ENCODE measurements at places on chromosomes 16 and 17. TPM values are rescaled to one million over a fixed set of nuclear protein-coding genes. Genes with fewer than 3 reads are reported as not detected.

- no peaks in the 10 kb centered on the region for H3K4me1 ChIP-seq
- no peak for DNase-seq
- no peaks in the 10 kb centered on the region for H3K36me3 ChIP-seq
- no peak overlapping the region for H3K4me3 ChIP-seq
- H3K27me3 ChIP-seq, result no peaks in the 10 kb centered on the region
Measured at GRCh38 chr16:2830355-2830695, 222 bp downstream of the ZG16B start.

DNA sequence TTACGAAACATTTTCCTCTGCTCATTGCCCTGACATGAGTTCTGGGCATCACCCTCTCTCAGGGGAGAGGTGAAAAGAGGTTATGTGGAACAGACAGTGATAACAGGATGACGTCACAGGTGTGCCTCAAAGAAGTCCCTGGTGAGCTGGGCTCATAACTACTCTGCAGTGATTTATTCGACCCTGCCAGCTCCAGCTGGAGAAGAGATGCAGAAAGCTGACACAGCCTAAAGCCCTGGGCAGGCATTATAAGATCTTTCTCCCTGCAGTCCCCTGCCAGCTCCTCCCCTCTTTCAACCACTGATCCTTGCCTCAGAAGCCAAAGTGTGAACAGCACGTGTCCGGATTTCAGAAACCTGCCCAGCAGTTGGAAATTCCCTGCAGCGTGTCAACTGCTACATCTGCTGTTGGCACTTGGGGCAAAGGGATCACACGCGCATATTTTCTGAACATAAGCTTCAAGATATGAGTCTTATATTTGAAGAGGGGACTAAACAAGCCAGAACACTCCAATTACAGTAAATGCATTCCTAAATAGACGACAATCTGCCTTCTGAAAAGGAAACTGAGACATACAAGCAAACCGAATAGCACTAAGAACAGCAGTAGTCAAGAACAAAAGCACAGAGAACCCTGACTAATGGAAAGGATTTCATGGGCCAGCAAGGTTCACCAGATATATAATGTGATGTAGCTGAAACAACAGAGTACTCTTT is 80.5 kb downstream of the SMG6 start:
- H3K27me3 ChIP-seq, result no peaks in the 10 kb centered on the region
- no peak overlapping the region for H3K4me3 ChIP-seq

The LPO gene
- not detected for total RNA-seq

The RPH3AL gene
- total RNA-seq, result 3.0 TPM

The SLC12A3 gene
- total RNA-seq, result not detected

Measured in sigmoid colon (tissue), 7 donors.